Karpas-422 (cell line): ENCODE measurements at places on chromosomes 2 and 18.

DNA sequence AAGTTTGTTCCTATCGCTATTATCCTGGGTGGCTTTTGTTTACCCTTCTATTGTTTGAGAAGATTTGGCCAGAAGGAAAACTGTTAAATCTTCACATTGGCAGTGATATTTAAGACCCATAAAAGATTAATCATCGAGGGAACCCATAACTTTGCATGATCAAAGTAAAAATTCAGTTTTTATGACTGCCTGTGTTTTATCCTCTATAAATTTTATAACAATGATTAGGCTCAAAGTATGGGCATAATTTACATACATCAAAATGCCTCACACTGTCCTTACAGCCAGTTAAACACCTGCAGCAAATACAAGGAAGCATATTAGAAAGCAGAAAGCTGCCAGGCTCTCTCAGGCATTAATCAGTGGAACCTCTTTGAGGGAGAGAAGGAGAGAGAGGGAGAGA, 289.1 kb downstream of the ICOS start:
- DNase-seq: no peak
- no peak overlapping the region for H3K4me3 ChIP-seq
- H3K27ac ChIP-seq: no peak overlapping the region
- no peaks in the 10 kb centered on the region for H3K4me1 ChIP-seq
- no peaks in the 10 kb centered on the region for H3K36me3 ChIP-seq

DNA sequence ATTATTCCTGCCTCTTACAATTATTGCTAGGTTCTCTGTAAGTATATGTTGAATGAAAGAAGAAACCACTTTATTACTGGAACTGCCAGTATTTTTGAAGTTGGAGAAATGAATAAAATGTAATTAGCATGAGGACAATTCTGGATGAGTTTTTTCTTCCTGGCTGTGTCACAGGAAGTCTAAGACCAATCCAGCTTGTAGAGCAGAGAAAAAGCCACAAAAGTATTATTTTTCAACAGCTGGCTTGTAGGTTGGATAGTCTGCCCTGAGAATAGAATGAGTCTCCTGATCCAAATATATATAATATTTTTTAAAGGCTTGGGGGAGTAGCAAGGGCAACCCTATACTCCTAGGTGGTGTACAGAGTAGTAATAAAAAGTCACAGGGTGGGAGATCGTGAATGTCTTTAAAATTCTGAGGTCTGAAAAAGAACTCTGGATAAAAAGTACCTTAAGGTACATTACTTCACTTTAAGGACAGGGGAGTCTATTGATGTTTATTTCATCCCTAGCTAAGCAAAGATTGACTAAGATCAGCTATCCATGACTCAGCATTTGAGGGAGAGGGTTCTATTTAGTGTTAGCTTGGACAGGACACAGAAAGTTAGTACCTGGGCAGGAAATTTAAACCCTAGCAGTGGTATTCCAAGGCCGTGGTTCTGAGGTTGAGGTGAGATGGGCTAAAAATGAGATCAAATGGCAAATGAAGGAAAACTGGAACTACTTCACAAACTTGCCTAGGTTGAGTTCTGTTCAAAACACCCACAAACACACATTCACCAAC, 31.7 kb downstream of the SLC40A1 start:
- no peaks in the 10 kb centered on the region for H3K27me3 ChIP-seq
- H3K4me1 ChIP-seq: no peaks in the 10 kb centered on the region
- DNase-seq: no peak
- H3K4me3 ChIP-seq: no peak overlapping the region
- H3K36me3 ChIP-seq: no peaks in the 10 kb centered on the region
- no peak overlapping the region for H3K27ac ChIP-seq

DNA sequence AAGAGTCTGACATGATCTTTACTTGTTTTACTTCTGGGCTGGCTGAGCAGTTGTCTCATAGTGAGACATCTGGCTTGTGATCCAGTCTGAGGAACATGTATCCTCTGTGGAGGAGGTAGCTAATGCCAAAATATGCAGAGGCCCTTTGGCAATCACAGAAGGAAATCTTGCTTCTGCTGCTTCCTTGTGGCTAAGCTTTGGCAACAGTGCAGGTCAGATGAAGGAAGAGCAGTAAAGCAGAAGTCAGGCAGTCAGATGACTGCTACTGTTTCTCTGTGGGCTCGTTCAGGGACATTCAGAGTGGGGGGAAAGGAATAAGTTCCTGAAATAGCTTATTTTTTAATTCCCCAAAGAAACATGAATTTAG, 22.3 kb downstream of the DOK1 start:
- no peak for DNase-seq
- H3K4me1 ChIP-seq: peaks cover 28% of the 10 kb centered on the region

DNA sequence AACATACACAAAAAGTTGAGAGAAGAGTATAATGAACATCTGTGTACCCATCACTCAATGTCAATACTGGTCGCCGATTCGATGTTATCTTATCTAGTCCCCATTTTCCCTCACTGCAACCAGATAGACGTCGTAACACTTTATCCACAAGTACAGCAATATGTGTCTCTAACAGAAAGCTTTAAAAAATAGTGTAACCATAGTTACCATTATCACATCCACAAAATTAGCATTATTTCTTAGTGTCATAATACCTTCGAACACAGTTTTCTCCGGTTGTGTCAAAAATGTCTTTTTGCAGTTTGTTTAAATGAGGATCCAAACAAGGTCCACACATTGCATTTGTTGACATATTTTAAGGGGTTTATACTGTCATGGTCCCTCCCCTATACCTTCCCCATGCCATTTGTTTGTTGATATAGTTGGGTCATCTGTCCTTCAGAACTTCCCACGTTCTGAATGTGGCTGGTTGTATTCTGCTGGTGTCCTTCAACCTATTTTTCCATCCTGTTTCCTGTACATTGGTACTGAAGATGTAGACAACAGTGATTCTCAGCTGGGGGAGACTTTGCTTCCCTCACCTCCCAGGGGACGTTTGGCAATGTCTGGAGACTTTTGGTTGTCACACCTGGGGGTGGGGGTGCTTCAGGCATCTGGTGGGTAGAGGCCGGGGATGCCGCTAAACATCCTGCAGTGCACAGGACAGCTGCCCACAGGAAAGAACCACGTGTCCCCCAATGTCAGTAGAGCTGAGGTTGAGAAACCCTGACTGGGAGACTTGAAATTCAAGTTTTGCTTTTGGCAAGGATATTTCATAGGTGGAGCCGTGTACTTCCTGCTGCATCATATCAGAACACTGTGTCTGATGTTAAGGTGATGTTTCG, 72.7 kb upstream of the SPRED2 start:
- no peak overlapping the region for H3K27ac ChIP-seq
- H3K27me3 ChIP-seq: peaks cover 9% of the 10 kb centered on the region; the same call in 1 of the 2 replicates
- DNase-seq: no peak
- no peaks in the 10 kb centered on the region for H3K4me1 ChIP-seq

- H3K27me3 ChIP-seq: no peaks in the 10 kb centered on the region
- no peak overlapping the region for H3K27ac ChIP-seq
- no peak for DNase-seq
- no peaks in the 10 kb centered on the region for H3K4me1 ChIP-seq
Observed at GRCh38 chr2:132790207-132790785, 120.3 kb upstream of the LYPD1 start.

GRCh38 chr2:63673865-63674533, 85.2 kb downstream of the MDH1 start:
- H3K4me1 ChIP-seq: no peaks in the 10 kb centered on the region
- DNase-seq: no peak
- H3K36me3 ChIP-seq: no peaks in the 10 kb centered on the region
- H3K4me3 ChIP-seq: no peak overlapping the region
- H3K27me3 ChIP-seq: 0 out of 2 replicates have a peak, but pooled peaks cover 3% of the 10 kb centered on the region

DNA sequence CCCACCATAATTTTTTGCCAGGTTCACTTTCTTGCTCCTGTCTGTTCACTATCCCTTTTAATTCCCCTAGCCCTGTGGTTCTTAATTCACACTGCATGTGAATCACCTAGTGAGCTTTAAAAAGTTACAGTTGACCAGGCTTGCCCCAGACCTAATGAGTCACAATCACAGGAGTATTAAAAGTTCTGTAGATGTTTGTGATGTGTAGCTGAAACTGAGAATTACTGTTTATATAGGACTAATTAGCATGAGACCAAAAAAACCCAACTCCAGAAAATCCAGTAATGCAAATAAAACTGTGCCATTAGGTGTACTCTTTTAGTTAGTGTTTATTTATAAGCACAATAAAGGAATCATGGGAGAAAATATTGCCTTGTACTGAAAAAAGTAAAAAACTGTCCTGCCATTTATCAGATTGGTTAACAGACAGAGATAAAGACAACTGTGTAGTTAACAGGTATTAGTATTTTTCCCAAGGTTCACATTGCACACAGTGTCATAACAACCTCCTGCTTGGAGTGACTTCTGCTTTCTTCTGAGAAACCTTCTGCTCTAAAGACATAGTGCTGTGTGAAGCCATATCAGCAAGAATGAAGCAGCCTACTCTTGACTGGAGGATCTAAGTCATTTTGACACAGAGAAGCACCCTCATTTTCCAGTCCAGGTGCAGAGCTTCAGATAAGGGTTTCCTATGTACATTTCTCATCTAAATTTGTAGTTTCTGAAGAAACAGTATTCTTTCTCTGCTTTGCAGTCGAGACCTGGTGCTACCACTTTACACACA, 39.0 kb downstream of the VAPA start:
- no peaks in the 10 kb centered on the region for H3K27me3 ChIP-seq
- H3K36me3 ChIP-seq: peaks cover 47% of the 10 kb centered on the region; the same call in 1 of the 2 replicates
- H3K4me3 ChIP-seq: no peak overlapping the region
- no peaks in the 10 kb centered on the region for H3K4me1 ChIP-seq
- H3K27ac ChIP-seq: no peak overlapping the region
- DNase-seq: no peak

- no peak for DNase-seq
- H3K27me3 ChIP-seq: no peaks in the 10 kb centered on the region
- H3K4me1 ChIP-seq: no peaks in the 10 kb centered on the region
- no peak overlapping the region for H3K4me3 ChIP-seq
- H3K27ac ChIP-seq: no peak overlapping the region
- no peaks in the 10 kb centered on the region for H3K36me3 ChIP-seq
Observed at GRCh38 chr2:128442891-128443302, 124.2 kb upstream of the HS6ST1 start.

- no peak for DNase-seq
- no peaks in the 10 kb centered on the region for H3K27me3 ChIP-seq
- H3K4me1 ChIP-seq: peaks cover 13% of the 10 kb centered on the region
- H3K4me3 ChIP-seq: no peak overlapping the region
- no peak overlapping the region for H3K27ac ChIP-seq
Observed at GRCh38 chr2:68861330-68861729, 9.9 kb downstream of the BMP10 start.

DNA sequence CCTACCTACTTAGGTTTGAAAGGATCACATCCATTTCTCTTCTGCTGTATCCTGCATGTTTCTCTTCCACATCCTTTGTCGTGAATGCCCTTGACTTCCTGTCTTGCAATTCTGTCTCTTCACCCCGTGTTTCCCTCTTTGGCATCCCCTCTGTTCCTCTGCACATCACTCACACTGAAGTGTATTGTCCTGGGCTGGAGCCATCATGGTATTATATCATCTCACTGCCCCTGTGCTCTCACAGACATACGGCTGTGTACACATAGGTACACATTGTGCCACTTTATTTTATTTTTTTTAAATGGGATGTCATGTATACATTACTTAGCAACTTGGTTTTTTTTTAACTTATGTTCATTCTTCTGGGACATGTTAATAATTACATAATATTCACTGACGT, 291.6 kb downstream of the ALPK2 start:
- H3K4me3 ChIP-seq: no peak overlapping the region
- no peak overlapping the region for H3K27ac ChIP-seq
- DNase-seq: no peak
- no peaks in the 10 kb centered on the region for H3K36me3 ChIP-seq
